OCI-LY7 (cell line): ENCODE measurements at places on chromosomes 5 and 9. TPM values are rescaled to one million over a fixed set of nuclear protein-coding genes. Genes with fewer than 3 reads are reported as not detected.

Gene GCNT1
- 29.5 and 38.4 TPM in 2 replicates for total RNA-seq

Gene C5orf58
- not detected in 2 replicates for total RNA-seq

- DNase-seq = no peak
Observed at GRCh38 chr9:34400275-34400674, 23.6 kb upstream of the MYORG start.

- no peak for DNase-seq
Observed at GRCh38 chr9:81826517-81826906, 101.7 kb upstream of the SPATA31D4 start.

- DNase-seq = no peak
Observed at GRCh38 chr5:51679286-51679685, 296.0 kb downstream of the ISL1 start.

DNA sequence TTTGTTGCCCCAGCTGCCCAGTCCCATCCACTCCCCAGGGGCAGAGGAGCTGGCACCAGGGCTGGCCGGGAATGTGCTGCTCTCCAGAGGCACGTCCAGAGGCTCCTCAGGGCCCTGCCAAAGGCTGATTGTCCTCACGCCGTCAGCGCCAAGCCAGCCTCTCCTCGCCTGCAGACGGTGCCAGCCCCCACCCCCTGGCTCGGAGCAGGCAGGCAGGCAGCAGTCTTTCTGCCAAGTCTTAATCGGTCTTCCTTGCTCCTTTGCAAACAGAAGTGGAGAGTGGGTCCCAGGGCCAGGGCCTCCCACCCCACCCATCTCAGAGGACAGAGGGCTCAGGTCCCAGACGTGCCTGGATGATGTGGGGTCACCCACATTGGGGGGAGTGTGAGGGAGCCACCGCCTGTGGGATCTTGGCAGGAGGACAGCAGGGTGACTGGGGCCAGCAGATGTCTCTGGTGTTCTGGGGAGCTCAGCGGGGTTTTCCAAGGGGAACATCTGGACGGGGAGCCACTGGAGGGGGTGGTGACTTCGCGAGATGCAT is 36.3 kb downstream of the FAM163B start:
- no peak for DNase-seq

GRCh38 chr9:21047281-21047691 is 15.8 kb upstream of the HACD4 start:
- no peak for DNase-seq
